NCI-H526 (cell line): ENCODE measurements at places on chromosomes 3 and 15.
A peak's percentile ranks its signal among the peaks of the same experiment; 100 is the strongest.

- DNase-seq, result no peak
These were observed 611.7 kb downstream of the ZIC1 start for GRCh38 chr3:148020861-148021260.

DNA sequence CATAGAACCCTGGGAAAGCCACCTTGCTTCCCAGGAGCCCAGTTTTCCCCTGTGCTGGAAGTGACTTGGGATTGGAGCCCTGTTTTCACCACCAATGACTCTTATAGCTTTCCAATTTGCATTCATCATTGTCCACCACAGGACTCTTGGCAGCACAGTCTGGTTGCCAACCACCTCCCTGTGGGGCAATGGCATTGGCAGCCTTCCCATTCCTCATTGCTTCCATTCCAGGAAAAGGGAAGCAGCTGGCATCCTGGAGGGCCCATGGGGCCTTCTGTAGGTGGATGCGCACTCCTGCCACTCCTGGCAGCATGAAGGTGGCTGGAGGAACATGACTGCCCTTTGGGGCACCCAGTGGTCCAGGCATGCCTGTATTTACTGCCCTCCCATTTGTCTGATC is 57.7 kb downstream of the FEM1B start:
- no peak for DNase-seq

GRCh38 chr3:53688989-53689388 is 157.2 kb downstream of the CHDH start:
- DNase-seq, result peak; percentile 14

- DNase-seq, result no peak
These were observed 11.4 kb upstream of the PRR20G start for GRCh38 chr3:127299276-127299675.

- DNase-seq, result no peak
These were observed 1.0 kb downstream of the LRRC2 start for GRCh38 chr3:46565077-46565476.

- DNase-seq, result no peak
These were observed 55.2 kb downstream of the HMG20A start for GRCh38 chr15:77475898-77476297.

DNA sequence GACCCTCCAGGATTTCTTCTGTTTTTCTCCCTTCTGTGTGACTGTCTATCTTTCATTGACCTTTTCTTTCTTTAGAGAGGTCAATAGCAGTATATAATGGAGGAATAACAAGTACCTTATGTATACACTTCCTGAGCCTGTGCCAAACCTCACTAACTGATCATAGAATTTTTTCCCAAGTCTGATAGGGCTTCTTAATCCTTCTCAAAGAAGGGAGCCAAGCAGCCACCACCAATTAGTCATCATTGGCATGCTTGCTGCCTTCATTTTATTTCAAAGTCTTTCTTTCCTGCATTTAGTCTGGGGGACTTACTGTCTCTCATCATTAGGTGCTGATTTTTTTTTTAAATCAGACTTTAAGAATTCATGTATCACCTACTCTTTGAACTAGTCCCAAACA is 327.0 kb downstream of the FEZF2 start:
- no peak for DNase-seq

- DNase-seq, result no peak
These were observed 675 bp downstream of the PSMD6 start for GRCh38 chr3:64022451-64023186.

DNA sequence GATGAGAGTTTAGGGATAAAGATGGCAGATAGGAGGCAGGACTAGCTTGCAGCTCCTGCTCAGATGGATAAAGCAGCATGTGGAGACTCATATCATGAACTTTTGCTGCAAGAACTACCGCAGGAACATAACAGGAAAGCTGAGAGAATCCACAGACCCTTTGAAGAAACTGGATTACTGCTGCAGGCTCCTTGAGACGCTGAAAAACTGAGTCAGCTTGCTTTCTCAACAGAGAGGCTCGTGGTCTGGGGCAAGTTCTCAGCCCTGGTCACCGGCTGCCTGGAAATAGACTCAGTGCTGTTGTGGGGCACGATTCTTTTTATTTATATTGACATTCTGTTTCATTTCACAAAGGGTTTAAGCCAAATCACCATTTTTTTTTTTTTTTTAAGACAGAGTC is 28.8 kb upstream of the TRIM59 start:
- DNase-seq, result no peak

DNA sequence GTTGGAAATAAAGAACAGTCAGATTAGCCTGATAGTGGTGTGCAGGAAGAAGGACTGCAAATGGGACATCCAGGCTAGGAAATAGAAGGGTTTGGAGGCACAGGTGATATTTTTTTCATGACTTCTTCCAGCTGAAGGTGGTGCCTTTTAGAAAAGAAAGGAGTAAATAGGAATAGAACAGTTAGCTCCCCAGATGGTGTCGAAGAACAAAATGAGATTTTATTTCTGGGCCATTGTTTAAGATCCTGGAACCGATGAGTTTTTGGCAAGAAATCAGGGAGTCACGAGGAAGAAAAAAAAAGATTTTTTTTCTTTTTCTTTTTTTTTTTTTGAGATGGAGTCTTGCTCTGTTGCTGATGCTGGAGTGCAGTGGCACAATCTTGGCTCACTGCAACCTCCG is 9.8 kb upstream of the NCK1 start:
- no peak for DNase-seq

GRCh38 chr3:83438188-83438587 is 1520.6 kb upstream of the CADM2 start:
- DNase-seq, result no peak

DNA sequence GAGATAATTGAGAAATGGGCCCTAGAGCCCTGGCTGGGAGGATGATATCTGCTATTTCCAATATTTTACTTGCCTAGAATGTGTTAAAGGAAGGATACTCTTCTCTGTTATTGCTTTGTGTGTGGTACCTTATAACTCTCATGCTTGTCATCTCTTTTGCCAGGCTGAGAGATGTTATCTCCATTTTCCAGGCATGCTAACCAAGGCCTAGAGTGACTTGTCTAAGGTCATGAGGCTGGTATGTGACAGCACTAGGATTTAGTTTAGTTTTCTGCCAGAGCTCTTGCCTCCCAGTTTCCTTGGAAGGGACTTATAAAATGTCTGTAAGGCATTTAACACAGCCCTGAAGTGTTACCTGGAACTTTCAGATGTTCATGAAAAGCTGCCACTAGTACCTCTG is 1.4 kb downstream of the CLK3 start:
- no peak for DNase-seq

- DNase-seq, result no peak
These were observed 356.2 kb downstream of the RBMS3 start for GRCh38 chr3:29637068-29637467.

- DNase-seq, result no peak
These were observed 133.3 kb upstream of the CHL1 start for GRCh38 chr3:63095-63765.

DNA sequence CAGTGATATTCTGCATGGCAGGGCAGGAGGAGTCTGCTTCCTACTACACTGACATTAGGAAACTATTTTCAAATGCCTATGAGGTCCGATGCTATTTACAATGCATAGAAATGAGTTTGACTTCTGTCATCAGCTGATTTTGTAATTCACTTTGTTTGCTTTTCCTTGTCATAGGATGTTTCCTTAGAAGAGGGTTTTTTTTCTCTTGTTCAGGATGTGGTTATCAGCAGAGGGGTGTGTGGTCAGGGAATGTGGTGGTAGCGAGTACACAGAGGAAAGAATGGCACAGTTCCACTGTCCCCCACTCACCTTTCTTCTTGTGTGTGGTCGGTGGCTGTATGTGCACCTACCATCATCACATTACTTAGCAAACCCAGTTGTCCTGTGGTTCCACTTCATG is 231.5 kb downstream of the LRTM1 start:
- no peak for DNase-seq

DNA sequence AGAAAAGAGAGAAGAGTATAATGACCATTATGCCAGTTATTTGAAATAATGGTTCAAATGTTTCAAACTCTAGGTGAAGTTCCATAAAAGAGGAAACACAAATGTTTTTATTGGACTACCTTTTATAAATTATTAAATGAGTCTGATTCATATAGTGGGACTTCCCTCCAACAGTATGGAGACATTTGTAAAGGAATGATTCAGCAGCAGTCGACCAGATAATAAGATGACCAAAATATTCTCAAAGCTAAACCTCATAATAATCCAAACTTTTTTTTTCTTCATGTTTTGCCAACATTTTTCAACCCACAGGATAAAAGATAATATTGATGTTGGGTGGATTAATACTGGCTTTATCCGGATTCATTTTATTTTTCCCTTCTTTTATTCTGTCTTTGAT is 18.8 kb downstream of the TIPARP start:
- no peak for DNase-seq

GRCh38 chr15:76024021-76024768 is 12.0 kb upstream of the NRG4 start:
- DNase-seq, result no peak

DNA sequence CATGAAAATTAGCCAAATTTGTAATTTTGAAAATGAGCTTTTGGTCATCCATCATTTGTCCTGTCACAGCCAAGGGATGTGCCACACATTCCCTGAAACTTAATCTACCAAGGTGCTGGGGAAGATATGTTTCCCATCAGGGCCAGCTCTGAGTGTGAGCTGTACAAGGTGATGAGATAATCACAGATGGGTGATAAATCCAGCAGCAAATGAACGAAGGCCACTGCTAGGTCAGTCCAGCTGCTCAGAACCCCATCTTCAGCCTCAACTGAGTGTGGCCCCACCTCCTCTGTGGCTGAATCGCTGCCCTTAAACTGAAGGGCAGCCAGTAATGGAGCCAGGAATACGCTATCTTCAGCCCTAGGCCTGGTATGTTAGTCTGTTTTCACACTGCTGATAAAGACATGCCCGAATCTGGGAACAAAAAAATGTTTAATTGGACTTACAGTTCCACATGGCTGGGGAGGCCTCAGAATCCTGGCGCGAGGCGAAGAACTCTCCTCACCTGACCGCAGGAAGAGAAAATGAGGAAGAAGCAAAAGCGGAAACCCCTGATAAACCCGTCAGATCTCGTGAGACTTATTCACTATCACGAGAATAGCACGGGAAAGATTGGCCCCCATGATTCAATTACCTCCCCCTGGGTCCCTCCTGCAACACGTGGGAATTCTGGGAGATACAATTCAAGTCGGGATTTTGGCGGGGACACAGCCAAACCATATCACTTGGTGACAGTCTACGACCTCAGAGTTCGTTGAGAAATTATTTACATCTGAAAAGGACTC is 553.0 kb downstream of the NTRK3 start:
- no peak for DNase-seq
